ENCODE measurements at places on chromosomes 13 and 19.

- no peak for DNase-seq
These were observed 8.3 kb upstream of the NALCN start for GRCh38 chr13:101424381-101425155.

- DNase-seq, result no peak
These were observed 870.3 kb upstream of the MIR17HG start for GRCh38 chr13:90477216-90477615.

DNA sequence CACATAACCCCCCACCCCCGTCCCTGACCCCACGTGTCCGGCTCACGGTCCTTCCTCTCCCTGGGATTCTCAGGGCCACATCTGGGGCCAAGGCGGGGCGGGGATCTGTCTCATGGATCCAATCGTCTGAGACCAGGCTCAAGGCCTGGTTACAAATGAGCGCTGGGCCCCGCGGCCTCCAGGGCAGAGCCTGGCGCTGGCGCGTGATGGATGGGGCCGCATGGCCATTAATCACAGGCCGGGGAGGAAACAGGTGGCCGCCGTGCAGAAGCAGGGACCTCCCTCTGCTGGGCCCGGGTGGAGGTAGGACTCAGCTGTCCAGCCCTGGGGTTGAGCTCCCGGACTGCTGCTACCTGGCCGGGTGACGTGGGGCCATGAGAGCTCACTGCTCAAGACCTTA lies 5.8 kb upstream of the TLE5 start:
- DNase-seq, result no peak

DNA sequence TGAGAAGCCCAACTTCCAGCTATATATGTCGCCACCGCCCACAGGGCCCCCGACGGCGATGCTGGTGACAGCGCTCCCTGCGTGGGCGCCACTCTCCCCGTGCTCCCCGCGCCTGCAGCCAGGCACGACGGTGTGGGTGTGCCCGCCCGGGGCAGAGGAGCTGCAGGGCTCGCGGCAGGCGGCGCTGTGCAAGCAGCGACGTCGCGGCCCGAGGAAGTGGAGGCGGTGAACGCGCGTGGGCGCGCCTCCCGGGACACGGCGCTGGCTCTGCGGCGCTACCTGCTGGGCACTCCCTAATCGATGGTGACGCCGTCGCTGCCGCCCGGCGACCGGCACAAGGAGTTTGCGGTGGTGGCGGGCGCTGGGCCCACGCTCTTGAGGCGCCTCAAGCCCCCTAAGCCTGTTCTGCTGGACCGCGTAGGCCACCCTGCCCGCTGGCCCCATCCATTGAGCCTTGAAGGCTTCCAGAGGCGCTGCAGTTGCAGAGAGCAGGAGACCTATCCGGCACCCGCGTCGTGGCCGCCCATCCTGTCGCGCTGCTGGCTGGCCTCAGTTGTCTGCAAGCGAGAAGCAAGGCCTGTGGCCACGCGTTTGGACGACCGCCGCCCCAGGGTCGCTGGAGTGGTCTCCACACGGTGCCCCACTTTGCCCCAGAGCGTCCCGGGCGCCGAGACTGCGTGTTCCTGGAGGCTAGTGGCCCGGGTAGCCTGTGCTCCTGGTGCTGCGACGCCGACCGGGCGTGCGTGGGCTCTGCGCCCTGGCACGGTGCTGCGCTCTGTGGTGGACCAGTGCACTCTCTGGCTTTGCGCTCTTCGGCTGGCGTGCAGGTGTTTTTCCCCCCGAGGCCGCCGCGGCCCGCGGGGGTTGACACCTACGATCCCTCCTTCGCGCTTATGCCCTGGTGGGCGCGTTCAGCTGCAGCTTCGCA lies 23.1 kb downstream of the LRFN3 start:
- peak; percentile 56 for DNase-seq

GRCh38 chr13:79225487-79226232 lies 180.4 kb downstream of the RBM26 start:
- DNase-seq, result no peak

GRCh38 chr19:47275791-47276461 lies 1.2 kb downstream of the INAFM1 start:
- no peak for DNase-seq

- no peak for DNase-seq
These were observed 47.4 kb downstream of the NDFIP2 start for GRCh38 chr13:79528356-79528755.

DNA sequence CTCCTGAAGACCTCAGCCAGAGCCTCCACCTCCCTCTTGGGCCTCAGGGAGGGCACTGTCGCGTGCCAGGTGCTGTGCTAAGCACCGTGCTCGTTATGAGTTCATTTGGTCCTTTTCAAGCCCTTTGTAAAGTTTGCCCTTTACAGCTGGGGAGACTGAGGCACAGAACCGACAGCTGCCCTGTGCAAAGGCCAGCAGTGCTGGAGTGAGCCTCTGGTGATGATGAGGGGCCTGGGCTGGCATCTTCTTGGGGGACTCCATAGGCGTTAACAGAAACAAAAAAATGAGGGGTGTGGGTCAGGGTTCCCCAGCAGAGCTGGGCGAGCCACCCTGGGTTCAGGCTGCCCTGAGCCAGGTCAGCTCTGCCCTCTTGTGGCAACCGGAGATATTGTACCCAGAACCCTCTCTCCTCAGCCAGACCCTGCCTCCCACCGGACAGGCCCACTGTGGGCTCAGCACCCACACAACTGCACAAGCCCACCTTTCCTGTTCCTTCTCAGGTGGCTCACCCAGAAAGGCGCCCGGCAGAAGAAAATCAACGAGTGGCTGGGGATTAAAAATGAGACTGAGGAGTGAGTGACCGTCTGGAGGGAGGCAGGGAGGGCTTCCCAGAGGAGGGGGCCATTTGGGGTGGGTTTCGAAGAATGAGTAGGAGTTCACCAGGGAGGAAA lies 5.5 kb upstream of the IFI30 start:
- peak; percentile 69 for DNase-seq
